ENCODE measurements at places on chromosomes 4 and X. TPM values are rescaled to one million over a fixed set of nuclear protein-coding genes. Genes with fewer than 3 reads are reported as not detected.

DNA sequence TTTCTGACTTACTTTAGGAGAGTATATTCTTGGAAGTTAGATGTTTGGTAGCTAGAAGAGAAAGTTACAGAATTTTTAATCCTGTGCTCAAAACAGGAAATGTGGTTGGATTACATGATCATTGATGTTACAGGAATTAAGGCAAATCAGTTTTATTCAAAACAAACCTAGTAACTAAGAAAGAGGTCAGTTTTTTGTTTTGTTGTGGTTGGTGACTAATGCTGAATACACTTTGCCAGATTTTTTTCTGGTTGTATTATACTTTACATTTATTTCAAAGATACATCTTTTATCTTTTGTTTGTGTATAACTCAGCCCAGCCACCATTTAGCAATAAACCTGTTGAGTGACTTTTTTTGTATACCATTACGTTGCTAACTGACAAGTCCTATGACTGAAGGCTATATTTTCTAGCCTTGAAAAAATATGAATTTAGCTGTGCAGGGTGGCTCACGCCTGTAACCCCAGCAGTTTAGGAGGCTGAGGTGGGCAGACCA is 116.7 kb downstream of the KLHL8 start:
- DNase-seq, result no peak

DNA sequence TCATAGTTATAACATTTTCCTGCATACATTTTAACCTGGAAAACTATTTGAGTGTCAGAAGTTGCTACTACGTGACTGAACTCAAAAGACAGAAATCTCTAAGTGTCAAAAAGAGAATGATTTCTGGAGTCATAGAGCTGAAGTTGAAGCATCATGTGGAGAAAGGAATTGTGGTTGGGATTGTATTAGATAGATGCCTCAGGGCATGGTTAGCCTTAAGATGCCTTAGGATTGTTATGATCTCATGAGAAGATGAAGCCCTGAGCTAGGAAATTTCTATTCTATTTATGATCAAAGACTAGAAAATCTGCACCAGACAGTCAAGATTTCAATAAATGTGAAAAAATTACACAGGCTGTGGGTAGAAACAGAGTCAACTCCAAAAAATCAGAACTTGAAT is 20.2 kb downstream of the EPGN start:
- DNase-seq, result no peak

DNA sequence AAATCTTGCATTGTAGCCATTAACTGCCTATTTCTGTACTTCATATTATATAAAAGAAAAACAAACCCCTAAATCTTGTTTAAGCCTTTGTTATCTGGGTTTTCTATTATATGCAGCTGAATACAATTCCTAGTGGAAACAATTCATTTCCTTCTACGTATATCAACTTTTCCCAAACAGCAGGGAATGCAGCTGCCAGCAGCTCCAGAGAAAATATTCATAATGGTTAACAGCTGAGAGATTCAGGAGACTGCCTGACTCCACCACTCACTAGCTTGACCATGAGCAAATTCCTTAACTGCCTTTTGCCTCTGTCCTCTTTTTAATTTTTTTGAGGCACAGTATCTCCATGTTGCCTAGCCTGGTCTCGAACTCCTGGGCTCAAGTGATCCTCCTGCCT is 146.2 kb downstream of the SPATA18 start:
- no peak for DNase-seq

MAGEA2 gene
- total RNA-seq, result not detected

STARD8 gene
- 35.6 TPM for total RNA-seq

DNA sequence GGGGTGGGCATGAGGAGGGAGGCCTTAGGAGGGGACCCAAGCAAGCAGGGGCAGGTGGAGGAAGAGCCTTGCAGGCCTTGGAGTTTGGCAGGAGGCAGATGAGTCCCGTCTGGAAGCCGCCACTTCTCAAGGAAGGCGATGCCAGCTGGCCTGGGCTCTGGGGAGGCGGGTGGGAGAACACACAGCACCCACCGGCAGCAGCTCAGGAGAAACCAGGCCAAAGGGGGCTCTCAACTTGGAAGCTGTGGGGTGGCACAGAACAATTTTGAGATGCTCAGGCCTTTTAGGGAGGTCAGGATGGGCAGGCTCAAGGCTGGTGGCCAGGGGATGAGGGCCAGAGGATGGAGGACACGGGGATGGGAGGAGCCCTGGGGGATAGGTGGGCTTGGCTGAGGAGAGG is 11.6 kb upstream of the DUSP9 start:
- DNase-seq, result no peak

DNA sequence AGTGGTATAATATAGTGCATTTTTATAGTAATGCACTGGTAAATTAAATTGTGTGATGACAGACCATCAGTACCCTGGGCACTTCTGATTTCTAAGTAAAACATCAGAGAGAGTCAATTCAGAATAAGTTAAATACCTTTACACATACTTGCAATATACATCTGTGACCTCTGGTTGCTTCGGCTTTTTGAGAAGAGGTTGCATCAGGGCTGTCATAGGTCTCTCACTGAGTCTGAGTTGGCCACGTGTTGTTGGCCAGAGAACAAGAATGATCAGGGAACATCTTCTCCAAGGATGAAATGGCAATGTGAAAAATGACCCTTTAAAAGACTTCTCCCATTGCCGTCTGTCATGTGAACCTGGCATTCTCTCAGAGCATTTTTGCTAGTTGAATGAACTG is 36.9 kb upstream of the PUDP start:
- DNase-seq, result no peak

- DNase-seq, result no peak
Measured at GRCh38 chr4:117400039-117400835, 314.9 kb upstream of the TRAM1L1 start.

DNA sequence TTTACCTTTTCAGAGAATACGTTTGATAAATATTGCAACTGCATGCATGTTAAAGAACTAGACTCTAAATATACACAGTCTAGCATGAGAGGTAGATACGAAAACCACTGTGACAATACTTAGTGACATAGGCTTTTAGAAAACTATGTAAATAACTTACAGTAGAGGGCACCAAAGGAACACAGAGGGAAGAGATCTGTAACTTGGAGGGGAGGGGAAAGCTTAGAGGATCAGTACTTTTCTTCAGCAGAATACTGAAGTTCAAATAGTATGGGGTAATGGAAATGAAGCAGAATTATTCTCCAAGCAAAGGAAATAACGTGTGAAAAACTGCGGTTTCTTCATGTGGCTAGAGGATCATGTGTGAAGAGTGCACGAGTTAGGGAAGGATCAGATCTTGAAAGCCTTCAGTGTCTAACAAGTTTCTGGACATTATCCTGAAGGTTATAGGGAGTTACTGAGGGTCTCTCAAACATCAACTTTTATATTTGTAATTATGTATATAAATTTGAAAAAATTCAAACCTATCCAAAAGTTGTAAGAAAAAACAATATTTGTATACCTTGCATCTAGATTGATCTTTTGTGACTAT is 264.3 kb downstream of the NPFFR2 start:
- no peak for DNase-seq

DNA sequence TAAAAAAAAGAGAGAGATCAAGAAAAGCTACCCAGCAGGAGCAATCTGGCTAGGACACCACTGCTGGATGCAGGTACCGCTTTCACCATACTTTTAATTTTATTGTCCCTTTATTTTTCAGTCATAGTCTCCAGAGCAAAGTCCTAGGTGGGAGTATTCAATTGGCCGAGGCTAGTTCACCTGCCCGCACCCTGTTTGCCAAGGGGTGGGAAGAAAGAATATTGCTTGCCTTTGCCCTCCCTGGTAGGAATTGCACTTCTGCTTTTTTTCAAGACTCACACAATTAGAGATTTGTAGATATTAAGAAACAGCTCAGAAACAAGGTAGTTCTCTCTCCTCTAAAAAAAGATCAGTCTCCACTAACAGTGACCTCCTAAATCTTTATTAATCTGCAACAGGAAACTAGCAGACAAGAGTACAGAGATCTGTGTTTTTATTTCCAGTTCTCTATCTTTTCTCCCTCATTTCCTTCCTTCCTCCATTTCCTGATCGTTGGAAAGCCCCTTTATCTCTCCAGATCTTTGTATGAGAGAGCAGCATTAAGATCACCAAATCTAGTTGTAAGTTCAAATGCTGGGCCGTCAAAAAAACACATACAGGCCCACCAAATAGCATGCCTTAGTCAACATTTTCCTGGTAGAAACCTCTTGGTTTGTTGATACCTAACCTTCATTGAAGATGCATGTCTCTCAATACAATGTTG is 9.4 kb upstream of the RPGR start:
- DNase-seq, result no peak

FAM133A gene
- not detected for total RNA-seq

USP17L26 gene
- total RNA-seq, result not detected

GRCh38 chrX:19909761-19910160 is 22.4 kb upstream of the SH3KBP1 start:
- DNase-seq, result no peak

DNA sequence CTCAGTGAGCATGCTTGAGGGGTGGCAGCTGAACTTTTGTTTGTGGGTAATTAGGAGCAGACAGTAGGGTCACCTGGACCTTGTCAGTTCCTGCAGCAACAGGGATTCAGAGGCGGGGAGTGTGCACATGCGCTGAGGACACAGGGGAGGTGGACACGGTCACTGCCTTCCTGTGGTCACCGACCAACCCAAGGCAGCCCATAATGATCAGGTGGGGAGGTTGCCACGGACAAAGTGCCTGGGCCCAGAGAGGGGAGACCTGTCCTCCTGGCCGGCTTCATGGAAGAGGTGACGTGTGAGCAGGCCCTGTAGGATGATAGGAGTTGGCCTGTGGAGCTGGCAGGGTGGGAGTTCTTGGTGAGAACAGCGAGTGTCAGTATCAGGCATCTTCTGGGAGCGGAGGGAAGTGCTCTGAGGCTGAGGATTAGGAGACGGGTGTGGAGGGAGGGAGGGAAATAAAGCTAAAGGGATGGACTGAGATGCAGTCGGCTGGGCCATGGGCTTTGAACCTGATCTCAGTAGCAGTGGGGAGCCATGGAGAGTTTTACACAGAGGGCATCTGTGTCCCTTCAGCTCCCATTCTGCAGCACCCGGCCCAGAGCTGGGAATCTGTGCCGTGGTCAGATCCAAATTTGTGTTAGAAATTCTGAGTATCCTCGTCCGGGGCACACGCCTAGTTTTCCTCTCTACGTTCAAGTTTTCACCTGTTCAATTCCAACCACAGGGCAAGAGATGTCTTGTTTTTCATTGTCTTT is 100.0 kb downstream of the PSAPL1 start:
- DNase-seq, result no peak

DNA sequence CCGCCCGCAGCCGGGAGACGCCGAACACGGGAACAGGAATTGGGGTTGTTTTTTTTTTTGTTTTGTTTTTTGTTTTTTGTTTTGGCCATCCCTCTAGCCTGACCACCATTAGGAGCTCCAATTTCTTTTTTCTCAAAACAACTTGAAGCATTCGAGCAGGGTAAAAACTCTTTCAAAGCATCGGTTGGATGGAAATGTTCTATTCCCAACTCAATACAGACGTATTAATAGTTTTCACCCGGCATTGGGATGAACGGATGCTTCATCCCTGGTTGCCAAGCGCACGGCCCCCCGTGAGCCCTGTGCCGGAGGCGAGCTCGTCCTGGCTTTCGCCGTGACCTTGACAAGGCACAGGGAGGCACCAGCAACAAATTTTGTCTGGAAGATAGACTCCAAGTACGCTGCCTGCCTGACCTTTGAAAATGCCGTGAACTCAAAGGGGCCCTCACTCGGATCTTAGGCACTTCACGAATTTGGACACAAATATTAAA is 352 bp upstream of the MAP3K15 start:
- no peak for DNase-seq

MAGEB10 gene
- total RNA-seq, result not detected

GRCh38 chrX:95383778-95384177 is 1300.9 kb upstream of the DIAPH2 start:
- no peak for DNase-seq

DNA sequence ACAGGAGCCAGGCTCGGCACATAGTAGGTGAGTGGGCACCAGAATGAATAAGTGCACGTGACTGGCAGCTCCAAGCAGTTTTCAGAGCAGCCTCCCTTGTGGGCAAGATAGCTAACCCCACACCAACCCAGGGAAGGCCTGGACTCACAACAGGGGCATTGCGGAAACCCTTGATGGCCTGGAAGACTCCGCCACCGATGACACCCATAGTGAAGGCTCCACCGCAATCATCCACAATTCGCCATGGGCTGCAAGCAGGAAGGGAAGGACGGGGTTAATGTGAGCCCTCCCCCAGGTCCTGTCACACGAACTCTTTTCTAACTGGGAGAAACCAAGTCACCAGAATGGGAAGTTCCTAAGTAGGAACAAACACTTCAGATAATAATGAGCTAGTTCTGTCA is 957 bp downstream of the TIMM17B start:
- DNase-seq, result no peak

GRCh38 chr4:97411356-97411755 is 731.9 kb downstream of the STPG2 start:
- no peak for DNase-seq

- DNase-seq, result no peak
Measured at GRCh38 chrX:49958727-49959485, 36.5 kb downstream of the CLCN5 start.

GRCh38 chrX:12898073-12898472 is 8.3 kb upstream of the TLR8 start:
- DNase-seq, result no peak

TSPAN7 gene
- total RNA-seq, result 38.1 TPM

GRCh38 chr4:55758066-55758465 is 61.5 kb upstream of the EXOC1L start:
- no peak for DNase-seq

DNA sequence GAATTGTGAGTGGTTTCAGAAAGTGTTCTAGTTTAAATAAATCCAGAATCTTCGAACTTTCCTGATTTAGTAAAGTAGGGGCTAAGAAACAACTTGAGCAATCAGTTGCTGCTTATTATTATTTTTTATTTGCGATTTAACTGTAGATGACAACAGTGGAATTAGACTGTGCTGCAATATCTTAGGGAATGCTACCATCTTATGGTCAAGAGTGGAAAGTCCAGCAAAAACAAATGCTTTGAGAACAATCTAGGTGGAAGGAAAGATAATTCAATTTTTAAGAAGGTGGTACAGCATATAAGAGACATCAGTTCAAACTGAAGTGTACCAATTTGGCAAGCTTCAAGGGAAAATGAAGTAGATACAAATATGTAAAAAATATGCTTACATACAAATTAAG is 73.3 kb downstream of the CYLC1 start:
- DNase-seq, result no peak

COL4A5 gene
- 52.6 TPM for total RNA-seq

DNA sequence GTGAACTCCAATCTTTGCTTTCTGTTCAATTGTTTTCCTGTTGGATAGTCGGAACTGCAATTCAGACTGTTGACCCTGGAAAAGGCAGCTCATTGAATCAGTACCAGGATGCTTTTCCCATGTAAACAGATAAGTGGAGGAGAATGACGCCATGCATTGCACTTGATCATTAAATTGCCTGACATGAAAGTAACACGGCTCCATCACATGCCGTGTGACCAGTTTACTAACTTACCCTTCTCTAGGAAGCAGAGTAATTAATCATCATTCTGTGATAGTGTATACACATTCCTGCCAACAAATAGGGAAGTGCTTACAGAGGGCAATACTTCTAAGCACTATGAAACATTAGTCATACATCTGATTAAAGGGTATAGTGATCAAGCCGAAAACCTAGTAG is 101.4 kb downstream of the PPARGC1A start:
- no peak for DNase-seq

GRCh38 chr4:128818442-128818841 is 8.9 kb downstream of the JADE1 start:
- DNase-seq, result no peak

GRCh38 chr4:113157086-113157857 is 107.8 kb downstream of the ANK2 start:
- DNase-seq, result no peak

SMARCA1 gene
- total RNA-seq, result 70.3 TPM

Data from thyroid gland (tissue), 4 donors.